Stimulated activated CD4-positive, alpha-beta T cell treated with anti-CD3 and anti-CD28 coated beads, Interleukin-4, amount 100 ng/mL, for 1 hour (primary cell): ENCODE measurements at places on chromosomes 7 and 10.

DNA sequence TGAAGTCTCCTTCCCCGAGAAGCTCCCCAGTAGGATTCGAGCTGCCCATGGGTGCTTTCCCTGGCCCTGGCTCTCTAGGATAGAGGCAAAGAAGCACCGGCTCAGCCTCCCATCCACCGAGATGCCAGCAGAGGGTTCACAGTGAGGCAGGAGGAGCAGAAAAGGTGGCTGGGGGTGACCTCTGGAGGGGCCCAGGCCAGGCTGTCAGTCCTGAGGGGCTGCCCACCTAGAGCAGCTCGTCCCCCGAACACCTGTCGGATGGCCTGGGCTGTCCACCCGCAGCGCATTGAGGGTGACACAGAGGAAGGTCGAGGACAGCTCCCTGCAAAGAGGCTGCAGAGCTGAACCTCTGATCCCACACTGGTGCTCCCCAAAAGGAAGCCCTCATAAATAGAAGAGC, 167.2 kb upstream of the PPP2R2D start:
- no peak for DNase-seq

GRCh38 chr10:61317706-61318105, 135.5 kb downstream of the TMEM26 start:
- DNase-seq, result no peak

DNA sequence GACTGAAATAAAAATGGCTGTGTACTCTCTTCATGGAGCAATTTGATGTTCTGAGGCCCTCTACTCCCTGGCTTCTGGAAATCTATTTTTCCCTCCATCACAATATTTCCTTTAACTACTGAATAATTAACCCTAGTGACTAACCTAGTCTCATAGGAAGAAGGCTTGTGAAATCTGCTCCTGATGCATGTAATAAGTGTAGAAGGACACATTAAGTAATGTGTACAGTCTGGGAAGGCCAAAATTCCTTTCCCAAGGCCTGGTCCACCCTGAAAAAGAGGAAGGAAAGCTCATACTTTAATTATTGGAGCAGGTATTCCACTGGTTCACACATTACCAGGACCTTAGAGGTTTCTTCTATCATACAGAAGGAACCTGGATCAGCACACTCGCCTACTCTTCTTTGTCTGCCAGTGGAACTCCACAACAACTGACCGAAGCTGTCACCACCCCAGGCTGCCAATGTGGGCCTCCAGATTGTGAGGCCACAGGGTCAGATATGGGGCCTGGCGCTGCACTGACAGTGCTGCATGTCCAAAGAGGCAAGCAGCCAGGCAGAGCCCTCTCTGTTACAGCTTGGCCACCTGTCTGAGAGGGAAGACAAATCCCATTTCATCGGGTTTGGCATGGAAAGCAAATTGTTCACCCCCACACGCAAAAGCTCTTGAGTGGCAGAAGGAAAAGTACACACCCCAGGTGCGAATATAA, 54.4 kb upstream of the FAM133B start:
- DNase-seq, result no peak

DNA sequence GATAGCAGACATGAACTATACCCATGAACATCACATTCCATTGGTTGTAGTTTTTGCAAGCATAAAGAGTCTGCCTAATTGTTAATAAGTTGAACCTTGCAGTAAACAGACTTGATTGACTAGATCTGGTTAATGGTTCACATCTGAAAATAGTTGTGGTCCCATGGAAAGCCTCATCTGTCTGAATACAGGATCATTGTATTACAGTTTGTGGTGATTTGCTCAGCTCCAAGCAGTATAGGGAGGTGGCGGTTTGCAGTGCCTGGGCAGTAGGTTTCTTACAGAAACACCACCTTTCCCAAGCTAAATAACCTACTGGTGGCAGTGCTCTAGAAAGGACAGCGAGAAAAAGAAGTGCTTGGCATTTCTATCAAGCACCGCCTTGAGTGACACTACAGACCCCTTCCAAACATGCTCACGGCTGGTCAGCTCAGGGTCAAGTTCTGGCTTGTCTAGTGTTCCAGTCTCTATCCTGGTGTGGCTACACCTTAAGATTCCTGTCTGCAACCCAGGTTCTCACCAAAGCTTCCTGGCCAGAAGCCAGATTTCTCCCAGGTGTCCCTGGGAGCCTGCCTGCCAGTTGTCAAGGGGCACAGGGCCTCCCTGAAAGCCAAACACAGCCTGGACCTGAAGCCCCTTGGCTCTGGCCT, 119.9 kb downstream of the FANK1 start:
- no peak for DNase-seq

- DNase-seq, result no peak
Observed at GRCh38 chr7:94330269-94331020, 64.2 kb upstream of the COL1A2 start.

- DNase-seq, result no peak
Observed at GRCh38 chr10:13291821-13292773, 7.8 kb downstream of the PHYH start.

DNA sequence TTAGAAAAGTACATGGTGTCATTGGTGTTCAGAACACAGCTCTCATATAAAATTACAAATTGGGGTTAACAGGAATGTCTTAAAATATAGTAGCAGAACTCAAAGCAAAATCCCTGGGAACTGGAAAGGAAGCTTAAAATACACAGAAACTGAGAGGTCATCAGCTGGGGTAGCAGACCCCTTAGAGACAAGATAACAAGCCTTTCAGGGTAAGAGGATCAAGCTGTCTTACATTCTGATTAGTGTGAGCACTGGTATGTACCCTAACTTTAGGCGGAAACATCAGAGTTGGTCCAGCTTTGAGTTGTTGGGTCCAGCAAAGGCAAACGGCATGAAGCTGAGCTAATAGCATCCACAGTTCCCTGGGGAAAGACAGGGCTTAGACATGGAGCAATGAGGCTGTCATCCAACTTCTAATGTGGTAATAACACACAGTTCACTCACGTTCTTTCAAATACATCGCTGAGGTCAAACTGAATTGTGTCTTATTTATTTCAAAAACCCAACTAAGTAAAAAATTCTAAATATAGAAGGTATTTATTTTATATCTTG, 32.6 kb downstream of the ARHGAP21 start:
- no peak for DNase-seq

DNA sequence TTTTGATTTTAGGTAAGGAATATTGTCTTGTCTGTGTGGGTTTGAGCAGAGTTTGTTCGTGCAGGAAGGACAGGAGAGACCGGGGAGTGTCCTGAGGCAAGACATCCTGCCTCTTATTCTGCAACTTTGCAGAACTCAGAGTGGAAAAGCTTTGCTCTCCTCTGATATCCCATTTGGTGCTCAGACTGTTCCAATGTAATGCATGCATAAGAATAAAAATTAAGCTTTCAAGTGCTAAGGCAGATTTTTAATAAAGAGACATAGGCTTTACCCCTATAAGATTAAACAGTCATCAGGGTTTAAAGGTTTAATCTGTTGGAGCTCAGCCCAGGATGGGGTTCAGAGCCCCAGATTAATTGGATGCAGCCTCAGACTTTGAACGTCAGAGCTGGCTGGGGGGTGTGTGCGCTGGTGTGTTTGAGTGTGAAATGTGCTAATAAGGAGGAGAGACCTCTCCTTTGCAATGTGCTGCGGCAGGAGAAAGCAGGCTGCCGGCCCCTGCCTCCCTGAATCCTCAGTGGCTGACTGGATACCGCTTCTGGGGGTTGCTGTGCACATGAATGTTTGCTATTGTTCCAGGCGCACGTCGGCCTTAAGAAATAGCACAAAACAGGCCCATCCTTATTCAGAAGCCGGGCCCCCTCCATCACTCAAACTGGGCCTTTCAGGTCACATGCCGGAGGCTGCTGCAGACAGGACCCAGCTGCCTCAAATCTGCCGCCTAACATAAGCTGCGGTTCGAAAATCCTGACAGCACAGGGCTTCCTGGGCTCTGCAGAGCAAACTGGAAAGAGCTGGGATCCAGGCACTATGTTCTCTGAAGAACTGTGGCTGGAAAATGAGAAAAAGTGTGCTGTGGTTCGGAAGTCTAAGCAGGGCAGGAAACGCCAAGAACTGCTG, 84.1 kb upstream of the PRR15 start:
- DNase-seq, result no peak

DNA sequence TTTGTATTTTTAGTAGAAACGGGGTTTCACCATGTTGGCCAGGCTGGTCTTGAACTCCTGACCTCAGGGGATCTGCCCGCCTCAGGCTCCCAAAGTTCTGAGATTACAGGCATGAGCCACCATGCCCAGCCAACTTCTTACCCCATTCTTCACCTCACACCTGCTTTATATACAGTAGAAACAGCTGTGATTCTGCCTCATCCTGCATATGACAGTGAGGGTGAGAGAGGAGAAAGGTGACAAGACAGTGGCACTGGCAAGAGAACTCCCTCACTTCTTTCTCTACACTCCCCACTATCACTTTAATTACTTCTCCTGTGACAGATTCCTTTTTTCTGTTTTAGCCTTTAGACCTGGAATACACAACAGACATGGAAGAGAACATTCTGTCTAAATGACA, 61.8 kb upstream of the CAPZA2 start:
- DNase-seq, result no peak

- DNase-seq, result no peak
Observed at GRCh38 chr10:123458933-123459332, 207.2 kb upstream of the GPR26 start.

GRCh38 chr7:129536323-129536722, 34.0 kb downstream of the SMKR1 start:
- DNase-seq, result no peak

DNA sequence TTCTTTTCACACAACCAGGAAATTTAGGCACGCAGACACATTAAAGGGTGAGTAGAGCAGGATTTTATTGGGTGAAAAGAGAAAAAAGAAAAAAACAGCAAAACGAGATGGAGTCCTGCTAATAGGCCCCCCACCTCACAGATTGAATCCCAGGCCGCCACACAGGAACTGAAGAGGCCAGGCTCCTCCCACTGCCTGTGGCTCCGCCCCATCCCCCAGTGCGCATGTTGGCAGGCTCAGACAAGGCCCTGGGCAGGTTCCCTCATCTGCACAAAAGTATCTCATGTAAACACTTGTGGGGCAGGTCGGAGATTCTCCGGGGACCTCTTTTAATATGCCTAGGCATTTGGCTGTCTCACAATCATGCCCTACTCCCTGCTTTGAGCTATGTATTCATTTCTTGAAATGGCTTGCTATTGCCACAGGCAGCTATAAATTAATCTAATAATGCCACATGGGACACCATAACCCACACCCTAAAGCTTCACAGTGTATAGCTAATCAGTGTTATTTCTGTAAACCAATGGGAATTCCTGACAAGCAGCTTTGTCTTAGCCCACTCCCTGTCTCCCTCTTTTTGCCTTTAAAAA, 76.2 kb upstream of the KIF5B start:
- DNase-seq, result no peak

GRCh38 chr7:79610748-79611304, 157.4 kb upstream of the MAGI2 start:
- no peak for DNase-seq

DNA sequence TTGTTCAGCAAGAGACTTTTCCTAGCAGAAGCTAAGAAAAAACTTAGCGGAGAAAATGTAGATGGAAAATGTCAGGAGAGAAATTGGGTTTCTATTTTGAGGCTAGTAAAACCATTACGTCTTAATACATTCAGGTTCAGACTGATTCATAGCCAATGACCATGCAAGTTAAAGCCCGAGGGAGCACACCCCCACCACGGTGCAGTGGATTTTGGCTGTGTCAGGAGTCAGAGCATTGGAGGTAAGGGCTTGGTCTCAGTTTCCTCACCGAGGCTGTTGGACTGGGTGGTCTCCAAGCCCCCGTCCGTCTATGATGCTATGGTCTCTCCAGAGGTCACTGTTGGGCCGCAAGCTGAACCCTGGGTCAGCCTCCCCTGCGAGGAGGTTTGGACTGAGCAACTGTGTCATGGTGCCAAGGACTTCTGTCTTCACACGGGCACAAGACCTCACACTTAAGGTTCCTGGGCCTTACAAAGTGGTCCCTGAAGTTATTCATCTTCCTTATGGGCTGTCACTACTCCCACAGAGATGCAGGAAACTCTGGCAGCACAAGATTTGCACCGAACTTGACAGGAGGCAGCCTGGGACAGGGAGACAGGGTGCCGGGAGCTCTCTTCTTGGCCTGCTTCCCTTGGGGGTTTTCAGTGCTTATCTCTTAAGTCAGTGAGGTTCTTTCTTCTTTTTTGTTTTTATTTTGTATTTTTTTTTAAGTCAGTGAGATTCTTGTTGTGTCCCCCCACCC, 186.8 kb downstream of the PHTF2 start:
- no peak for DNase-seq

DNA sequence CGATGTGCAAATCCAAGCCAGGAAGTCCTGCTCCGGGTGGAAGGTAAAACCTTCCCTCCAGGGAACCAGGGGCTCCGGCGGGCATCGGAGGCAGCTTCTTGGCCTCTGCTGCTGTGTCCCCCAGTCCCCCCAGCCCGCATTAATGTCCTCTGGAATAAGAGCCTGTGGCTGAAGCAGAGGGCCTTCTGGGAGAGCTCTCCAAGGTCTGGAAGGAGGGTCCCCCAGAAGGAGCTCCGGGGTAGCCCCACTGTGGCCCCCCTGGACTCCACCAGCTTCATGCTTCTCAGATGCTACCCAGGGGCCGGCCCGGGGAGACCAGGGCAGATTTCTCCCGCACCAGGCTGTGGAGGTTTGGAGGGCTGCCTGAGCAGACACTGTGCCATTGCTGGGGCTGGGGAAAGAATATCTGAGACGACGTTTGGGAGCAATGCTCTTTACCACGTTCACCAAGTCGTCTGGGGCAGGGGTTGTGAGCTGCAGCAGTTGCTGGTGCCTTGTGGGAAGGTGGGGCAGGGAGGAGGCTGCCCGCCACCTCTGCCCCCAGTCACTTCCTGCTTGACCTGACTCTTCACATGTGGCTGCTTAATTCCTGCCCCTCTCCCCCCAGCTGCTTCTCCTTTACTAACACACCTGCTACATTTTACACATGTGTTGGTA, 8.3 kb downstream of the ZNF853 start:
- DNase-seq, result no peak

- no peak for DNase-seq
Observed at GRCh38 chr10:62112963-62113362, 155.7 kb downstream of the RTKN2 start.

DNA sequence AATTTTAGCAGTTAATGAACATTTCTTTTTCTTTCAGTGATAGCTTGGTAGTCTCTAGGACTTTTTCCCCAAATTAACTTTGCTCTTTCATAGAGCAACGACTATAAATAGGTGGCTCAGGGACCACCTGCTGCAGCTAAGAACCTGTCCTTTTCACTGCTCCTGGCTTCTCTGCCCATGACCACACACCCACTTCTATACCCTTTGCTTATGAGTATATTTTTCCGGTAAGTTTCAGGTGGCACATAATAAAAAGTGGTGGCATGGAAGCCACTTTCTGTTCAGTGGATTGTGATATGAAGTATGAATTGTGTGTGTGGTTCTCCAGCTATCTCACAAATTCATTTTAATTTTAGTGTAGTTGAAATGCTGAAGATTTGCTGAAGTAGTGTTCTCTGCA, 1.2 kb downstream of the ING3 start:
- DNase-seq, result no peak

GRCh38 chr10:104146882-104147281, 24.9 kb downstream of the SFR1 start:
- no peak for DNase-seq

GRCh38 chr10:111273635-111274034, 196.8 kb downstream of the ADRA2A start:
- DNase-seq, result no peak

GRCh38 chr10:11719496-11720259, 22.5 kb upstream of the ECHDC3 start:
- no peak for DNase-seq

- DNase-seq, result no peak
Observed at GRCh38 chr10:79084012-79084971, 15.5 kb downstream of the ZMIZ1 start.

GRCh38 chr7:39688611-39689480, 65.5 kb downstream of the RALA start:
- DNase-seq, result no peak

GRCh38 chr7:12117170-12117569, 93.9 kb upstream of the TMEM106B start:
- no peak for DNase-seq
